ENCODE measurements at places on chromosomes 4 and X.
A peak's percentile ranks its signal among the peaks of the same experiment; 100 is the strongest.

- no peak for DNase-seq
Measured at GRCh38 chr4:142160509-142160908, 524.1 kb downstream of the IL15 start.

DNA sequence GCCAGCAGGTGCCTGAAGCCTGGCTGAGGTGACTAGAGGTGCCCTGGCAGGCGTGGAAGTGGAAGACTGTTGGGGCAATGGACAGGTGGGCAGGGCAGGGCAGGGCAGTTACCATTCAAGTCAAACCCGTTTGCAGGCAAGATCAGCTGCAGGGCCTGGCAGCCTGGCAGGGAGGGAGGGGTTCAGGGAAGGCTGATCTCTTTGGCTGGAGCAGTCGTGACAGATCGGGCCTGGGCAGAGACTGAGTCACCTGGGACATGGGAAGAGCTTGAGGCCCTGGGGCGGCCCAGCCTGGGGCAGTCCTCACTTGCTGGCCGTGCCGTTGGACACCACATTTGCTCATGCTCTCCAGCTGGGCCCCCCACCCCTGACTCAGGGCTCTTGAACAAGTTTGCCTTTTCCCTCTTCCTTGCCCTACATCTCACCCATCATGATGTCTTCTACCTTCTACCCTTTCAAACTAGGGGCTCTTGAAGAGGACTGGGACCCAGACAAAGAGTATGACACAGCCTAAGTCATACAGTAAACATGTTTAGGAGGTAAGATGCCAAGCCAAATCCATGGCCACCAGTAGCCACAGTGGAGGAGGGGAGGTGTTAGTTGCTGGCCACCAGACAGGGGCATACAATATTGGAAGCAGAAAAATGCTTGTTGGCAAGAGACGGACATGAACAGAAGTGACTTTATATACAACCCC lies 2.0 kb upstream of the ZNF185 start:
- peak; percentile 73 for DNase-seq

- no peak for DNase-seq
Measured at GRCh38 chrX:71107762-71108360, 1.3 kb upstream of the CXorf65 start.

GRCh38 chr4:66585767-66586166 lies 915.5 kb upstream of the EPHA5 start:
- no peak for DNase-seq
